ENCODE measurements at places on chromosomes 3 and 15.

DNA sequence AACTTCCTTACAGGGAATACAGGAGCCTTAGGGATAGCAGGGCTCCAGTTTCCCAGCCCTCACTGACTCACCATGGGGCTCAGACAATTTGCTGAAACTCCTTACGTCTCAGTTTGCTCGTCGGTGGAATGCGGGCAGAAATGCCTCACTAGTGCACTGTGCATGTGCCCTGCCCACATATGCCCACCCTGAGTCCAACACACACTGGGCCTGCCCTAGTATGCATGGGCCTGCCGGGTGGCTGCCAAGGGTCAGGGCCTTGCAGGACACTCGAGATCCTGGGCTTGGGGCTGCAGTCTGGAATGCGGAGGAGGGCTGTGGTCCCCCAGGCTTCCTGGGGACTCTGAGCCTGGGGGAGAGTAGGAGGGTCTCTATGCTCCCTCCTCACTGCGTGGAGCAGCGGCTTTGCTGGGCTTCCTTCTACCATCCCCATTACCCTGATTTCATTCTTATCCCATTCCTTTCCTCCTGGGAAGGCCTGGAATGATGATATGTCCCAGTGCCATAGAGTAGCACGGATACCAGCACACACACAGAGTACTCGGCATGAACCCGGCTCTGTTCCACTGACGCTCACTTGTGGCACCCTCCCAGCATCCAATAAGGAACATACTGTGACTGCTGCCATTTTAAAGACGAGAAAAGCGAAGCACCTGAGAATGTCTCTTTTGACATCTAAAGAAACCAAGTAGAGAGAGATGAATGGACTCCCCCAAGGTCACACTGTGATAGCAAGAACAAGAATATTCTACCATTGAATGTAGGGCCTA lies 124.2 kb downstream of the ASB7 start:
- DNase-seq = no peak

- no peak for DNase-seq
These were observed 18.7 kb upstream of the BCL2A1 start for GRCh38 chr15:79989682-79990081.

DNA sequence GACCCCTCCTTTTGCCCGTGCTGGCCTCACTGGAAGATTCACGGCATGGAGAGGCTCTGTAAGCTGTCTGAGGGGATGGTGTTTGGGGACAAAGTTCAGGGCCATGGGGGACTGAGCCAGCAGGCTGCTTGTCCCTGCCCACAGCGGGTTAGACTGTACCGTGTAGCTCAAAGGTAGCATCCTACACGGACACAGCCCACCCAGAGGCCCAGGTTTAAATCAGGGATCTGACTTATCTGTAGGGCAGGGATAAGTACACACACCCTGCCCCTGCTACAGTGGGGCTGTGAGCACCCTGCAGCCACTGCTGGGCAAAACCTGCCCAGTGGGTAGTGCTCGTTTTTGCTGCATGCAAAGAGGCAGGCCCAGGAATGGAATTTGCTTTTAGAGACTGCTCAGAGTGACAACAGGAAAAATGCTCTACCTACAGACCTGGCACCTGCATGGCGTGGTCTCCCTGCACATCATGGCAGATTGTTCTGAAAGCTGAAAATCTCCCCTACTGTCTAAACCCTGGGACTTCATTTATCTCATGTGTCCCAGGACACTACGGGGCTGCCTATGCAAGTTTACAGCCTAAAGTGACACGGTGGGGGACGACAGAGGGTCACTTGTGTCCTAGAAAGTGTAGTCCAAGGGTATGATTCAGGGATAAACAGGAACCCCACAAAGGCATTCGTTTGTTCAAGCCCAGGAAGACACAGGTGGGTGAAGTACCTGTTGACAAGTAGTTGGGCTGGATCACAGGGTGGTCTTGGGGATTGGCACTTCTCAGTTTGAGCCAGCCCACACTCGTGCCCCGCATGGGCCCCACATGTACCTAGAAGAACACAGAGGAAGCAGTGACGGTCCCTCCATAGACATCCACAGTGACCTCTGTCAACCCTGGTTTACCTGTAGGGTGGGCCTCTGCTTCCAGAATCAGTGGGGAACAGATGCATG lies 27.7 kb downstream of the CHDH start:
- no peak for DNase-seq

- no peak for DNase-seq
These were observed 67.7 kb upstream of the ATP11B start for GRCh38 chr3:182725372-182726251.

DNA sequence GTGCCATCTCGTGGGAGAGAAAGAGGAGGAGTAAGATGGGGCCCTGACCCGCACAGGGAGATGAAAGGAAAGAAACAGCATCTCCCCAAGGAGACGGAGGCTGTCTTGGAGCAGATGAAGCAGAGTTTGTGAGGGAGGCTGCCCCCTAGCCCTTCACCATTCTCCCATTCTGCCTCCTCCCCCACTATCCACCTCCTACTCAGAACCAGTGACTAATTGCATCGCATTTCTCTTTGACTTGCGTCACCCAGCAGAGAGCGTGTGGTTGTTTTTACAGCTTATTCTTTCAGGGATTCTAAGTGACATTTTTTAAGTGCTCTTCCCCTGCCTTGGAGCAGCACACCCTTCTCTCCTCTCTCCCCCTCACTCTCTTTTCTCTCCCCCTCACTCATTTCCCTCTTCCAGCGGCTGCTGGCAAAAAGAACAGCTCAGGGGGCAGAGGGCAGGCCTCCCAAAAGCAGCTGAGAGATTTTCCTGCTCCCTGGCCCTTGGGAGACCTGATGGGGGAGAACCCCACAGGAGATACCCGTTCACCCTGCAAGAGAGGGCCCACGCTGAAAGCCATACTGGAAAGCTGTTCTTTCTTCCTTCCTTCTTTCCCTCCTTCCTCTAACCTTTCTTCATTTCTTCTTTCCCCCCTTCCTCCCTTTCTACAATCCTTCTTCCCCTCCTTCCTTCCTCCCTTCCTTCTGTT lies 91.8 kb downstream of the MRPL46 start:
- DNase-seq = no peak

DNA sequence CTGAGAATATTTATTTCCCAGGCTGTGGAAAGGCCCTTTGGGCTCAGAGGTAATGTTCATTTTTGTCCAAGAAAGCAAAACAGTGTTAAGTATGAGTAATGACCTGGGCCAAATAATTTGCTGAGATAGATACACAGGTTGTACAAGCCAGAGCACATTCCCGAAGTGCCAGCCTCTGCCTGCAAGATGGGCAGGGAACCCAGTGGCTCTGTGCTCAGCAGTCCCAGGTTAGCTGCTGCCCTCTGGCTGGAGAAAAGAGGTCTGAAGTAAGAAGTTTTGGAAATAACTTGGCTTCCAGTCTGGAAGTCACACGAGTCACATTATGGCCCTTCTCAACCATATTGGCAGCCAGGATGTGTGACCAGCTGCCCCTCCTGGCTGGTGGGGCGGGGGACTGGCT lies 20.2 kb downstream of the MYZAP start:
- DNase-seq = no peak

DNA sequence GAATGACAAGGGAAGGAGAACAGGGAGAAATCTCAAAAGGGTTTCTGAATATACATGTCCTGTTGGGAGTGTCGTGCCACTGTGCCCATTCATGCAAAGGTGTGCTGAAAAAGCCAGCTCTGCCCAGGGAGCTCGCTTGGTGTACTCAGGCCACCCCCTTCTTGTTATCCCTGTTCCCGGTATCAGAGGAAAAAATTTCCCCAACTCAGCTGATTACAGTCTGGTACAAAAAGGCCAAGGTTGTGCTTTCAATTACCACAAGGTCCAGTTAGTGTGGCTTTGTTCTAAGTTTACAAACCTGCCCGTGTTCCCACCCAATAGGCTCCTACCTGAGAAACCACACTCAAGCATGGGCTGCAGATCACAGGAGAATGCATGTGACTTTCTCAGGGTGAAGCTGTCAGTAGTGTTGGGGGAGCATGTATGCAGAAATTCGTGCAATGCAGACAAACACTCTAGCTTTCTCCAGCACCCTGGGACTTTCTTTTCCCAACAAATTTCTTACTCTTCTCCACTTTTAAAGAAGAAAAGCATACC lies 648.5 kb downstream of the NR2F2 start:
- DNase-seq = no peak

GRCh38 chr3:102230057-102230456 lies 204.8 kb upstream of the ZPLD1 start:
- no peak for DNase-seq

- DNase-seq = no peak
These were observed 483.2 kb downstream of the RBMS3 start for GRCh38 chr3:29764041-29764440.

- no peak for DNase-seq
These were observed 14.4 kb upstream of the GP9 start for GRCh38 chr3:129046037-129046731.

All from central memory CD4-positive, alpha-beta T cell (primary cell).